A549 treated with RU486 at 1 μM for 4 hours (cell line): ENCODE measurements at places on chromosomes 11 and 22. TPM values are rescaled to one million over a fixed set of nuclear protein-coding genes. Genes with fewer than 3 reads are reported as not detected.

Gene RFPL1
- total RNA-seq: not detected in 5 replicates

Gene KCNJ1
- total RNA-seq: not detected in 5 replicates

Gene TPP1
- 38.3 to 47.3 TPM (median 43.0 TPM) in 5 replicates for total RNA-seq

Gene GLYATL1
- total RNA-seq: not detected in 5 replicates

Gene MYO18B
- 0.02 to 0.10 TPM (median 0.05 TPM) in 3 of 5 replicates, not detected in the others for total RNA-seq

Gene DCHS1
- total RNA-seq: 0.07 to 0.12 TPM (median 0.09 TPM) in 5 replicates

Gene MYBPC3
- total RNA-seq: 0.06 to 0.13 TPM (median 0.08 TPM) in 5 replicates

Gene ANGPTL5
- 0.05 to 0.14 TPM in 2 of 5 replicates, not detected in the others for total RNA-seq

Gene PNPLA3
- 0.73 to 0.96 TPM (median 0.82 TPM) in 5 replicates for total RNA-seq

Gene KCNA4
- total RNA-seq: not detected in 5 replicates

Gene TMPRSS4
- 0.12 TPM in 1 of 5 replicates, not detected in the others for total RNA-seq

Gene KLHDC7B
- total RNA-seq: 0.03 TPM in 2 of 5 replicates, not detected in the others
